ENCODE measurements at places on chromosomes 12 and 14. TPM values are rescaled to one million over a fixed set of nuclear protein-coding genes. Genes with fewer than 3 reads are reported as not detected.

DNA sequence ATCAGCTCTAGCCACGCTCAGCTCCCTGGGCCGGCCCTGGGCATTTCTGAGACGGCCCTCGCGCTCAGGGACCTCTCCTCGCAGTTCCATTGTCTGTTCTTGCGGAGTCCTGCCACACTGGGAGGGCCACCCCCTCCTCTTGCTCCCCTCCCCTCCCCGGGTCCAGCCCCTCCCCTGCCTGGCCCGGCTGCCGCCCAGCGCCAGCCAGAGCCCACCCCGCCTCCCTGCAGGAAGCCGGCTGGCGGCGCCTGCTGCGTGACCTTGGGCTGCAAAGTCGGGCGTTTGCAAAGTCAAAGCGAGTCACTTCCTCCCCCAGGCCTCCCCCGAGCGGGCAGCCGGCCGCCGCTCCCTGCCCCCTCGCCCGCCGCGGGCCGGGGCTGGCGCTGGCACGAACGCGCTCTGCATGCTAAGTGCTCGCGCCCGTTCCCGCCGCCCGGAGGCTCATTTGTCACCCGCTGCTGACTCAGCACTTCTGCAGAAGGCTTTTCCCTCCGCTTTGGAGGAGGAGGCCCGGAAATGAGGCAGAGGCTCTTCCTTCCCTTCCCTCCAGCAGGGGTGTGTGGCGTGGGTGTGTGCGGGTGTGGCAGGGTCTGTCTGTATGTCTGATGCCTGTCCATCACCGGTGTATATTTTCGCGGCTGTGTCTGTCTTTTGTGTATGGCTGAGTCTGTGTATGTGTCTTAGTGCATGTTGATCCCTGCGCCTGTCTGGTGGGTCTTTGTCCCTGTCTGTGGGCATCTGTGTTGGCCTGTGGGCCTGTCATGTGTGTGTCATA, 72.0 kb downstream of the IRF2BPL start:
- DNase-seq, result peak; percentile 93
- no peaks in the 10 kb centered on the region for H3K36me3 ChIP-seq
- H3K4me3 ChIP-seq, result peak overlapping the region; percentile 72
- no peaks in the 10 kb centered on the region for H3K27me3 ChIP-seq
- H3K27ac ChIP-seq, result peak overlapping the region; percentile 92
- H3K4me1 ChIP-seq, result peaks cover 83% of the 10 kb centered on the region

DNA sequence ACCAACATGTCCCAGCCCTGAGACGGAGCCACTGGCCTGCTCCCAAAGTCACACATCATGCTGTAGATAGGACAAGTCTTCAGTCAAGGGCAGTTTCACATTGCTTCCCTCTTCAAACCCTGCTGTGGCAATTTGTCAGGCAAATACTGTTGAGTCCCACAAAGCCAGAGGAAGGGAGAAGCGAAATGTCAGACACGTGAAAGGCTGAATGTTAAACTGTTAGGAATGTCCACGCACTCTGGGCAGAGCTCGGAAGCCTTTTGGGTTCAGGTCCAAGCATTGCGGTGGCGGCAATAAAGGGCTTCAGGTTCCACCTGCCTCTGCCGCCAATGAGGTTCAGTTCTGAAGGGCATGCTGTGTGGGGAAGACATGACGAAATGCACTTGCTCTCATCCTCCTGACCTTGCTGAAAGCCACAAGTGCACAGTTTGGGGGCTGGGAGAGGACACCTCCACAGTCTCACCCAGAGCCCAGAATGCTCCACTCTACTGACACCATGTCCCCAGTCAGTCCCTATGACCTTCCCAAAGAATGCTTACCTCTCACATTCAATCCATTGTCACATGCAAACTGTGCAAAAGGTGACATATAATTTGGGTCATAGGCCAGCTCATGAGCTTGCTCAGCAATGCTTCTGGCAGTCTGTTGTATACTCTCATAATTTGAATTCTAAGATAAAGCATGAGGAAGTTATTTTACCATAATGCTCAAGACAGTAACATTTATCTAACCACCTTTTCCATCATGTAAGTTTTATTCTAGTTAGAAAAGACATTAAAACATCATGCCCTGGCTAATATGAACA, 35.7 kb downstream of the RAD9B start:
- no peaks in the 10 kb centered on the region for H3K27me3 ChIP-seq
- H3K27ac ChIP-seq, result peak overlapping the region; percentile 43
- DNase-seq, result no peak
- peaks cover 55% of the 10 kb centered on the region for H3K36me3 ChIP-seq

DNA sequence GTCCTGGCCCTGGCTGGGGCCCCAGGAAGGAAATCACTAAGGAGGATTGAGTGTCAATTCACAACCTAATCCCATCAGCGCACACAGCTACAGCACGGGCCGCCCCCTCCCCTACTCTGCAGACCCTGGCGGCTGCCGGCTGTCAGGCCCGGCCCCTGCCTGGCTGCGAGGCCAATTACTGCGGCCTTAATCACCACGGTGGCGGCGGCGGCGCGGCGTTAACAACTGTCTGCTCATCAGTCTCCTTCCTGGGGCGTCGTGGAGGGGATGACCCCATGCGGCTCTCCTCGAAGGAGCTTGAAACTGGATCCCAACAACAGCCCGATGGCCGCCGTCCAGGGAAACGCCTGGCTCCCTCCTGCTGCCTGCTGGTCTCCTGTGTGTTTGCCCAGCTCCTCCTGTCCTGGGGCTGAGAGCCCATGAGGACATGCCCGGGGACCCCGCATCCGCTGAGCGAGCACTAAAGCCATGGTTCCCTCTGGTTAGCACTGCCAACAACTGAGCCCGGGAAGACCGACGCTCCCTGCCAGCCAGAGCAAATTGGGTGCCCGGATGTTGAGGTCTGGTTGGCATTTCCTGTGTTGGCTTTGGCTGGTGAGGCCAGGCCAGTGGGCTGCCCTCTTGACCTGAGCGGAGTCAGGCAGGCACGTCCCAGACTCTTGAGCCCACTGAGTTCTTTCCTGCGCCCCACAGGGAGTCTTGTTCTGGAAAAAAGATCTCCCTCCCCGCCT, 21.8 kb upstream of the EIF2B2 start:
- no peak for DNase-seq
- no peak overlapping the region for H3K27ac ChIP-seq
- no peaks in the 10 kb centered on the region for H3K4me1 ChIP-seq
- H3K36me3 ChIP-seq, result no peaks in the 10 kb centered on the region
- no peak overlapping the region for H3K4me3 ChIP-seq

Gene SPX
- total RNA-seq, result not detected

DNA sequence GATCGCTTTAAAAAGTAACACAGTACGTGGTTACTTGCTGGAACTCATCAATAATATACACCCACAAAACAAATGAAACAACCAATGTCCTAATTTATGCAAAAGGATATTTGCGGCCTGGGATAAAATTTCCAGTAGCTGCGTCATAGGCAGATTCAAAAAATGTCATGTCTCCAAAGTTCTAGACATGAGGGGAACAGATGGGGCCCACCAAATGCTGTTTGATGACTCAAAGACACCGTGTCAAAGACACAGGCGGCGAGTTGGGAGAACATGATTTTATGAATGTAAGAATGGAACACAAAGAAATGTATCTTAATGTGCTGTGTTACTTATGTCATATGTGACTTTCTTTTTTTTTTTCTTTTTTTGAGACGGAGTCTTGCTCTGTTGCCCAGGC, 34.3 kb upstream of the NCOR2 start:
- H3K4me3 ChIP-seq, result no peak overlapping the region
- peaks cover 15% of the 10 kb centered on the region for H3K27me3 ChIP-seq
- no peak for DNase-seq
- H3K36me3 ChIP-seq, result no peaks in the 10 kb centered on the region

- H3K27ac ChIP-seq, result no peak overlapping the region
- H3K36me3 ChIP-seq, result no peaks in the 10 kb centered on the region
- no peak for DNase-seq
- H3K27me3 ChIP-seq, result peaks cover 6% of the 10 kb centered on the region
- no peak overlapping the region for H3K4me3 ChIP-seq
Measured at GRCh38 chr12:16613199-16613598, 7.2 kb upstream of the LMO3 start.

Gene TAS2R30
- total RNA-seq, result 3.5 TPM

DNA sequence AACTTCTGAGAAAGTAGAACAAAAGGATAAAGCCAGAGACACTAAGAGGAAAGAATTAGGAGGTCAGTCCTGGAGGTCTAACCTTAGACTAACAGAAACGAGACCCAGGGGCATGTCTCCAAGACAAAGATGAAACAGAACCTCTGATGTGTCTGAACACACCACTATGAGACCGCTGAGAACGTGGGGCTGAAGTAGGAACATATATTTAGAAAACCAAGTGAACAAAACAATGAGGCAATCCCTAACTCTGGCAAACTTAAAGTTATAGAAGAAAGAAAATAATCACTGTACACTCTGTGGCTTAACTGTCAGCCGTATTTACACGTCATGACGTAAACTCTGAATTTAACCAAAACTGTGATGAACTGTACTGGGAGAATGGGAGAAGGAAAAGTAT, 17.9 kb downstream of the KCTD10 start:
- no peaks in the 10 kb centered on the region for H3K27me3 ChIP-seq
- no peak overlapping the region for H3K27ac ChIP-seq
- no peak for DNase-seq

- no peaks in the 10 kb centered on the region for H3K36me3 ChIP-seq
- no peak for DNase-seq
- H3K27ac ChIP-seq, result no peak overlapping the region
Measured at GRCh38 chr14:34733245-34733644, 18.9 kb upstream of the CFL2 start.

Gene UNC79
- not detected for total RNA-seq

GRCh38 chr12:83769151-83769550, 1082.4 kb downstream of the TMTC2 start:
- H3K4me1 ChIP-seq, result no peaks in the 10 kb centered on the region
- H3K27me3 ChIP-seq, result no peaks in the 10 kb centered on the region
- no peaks in the 10 kb centered on the region for H3K36me3 ChIP-seq
- no peak overlapping the region for H3K27ac ChIP-seq
- DNase-seq, result no peak
- no peak overlapping the region for H3K4me3 ChIP-seq

Gene DEPDC4
- total RNA-seq, result 1.6 TPM

DNA sequence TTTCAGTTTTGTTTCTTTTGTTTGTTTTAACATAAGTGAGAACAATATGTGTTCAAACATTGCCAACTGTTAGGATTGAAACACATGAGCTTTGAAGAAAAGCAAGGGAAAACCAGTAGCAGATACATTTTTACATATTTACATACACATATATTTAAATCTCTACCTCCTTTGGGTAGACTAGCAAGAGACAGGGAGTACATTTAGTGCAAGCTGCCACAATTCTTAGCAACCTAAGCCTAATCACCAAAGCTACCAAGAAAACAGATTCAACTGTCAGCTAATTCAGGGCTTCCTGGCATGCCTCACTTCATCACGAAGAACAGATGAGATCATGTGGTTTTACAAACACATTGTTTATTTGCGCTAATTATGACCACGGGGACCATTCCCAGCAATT, 143.1 kb downstream of the PRIMA1 start:
- no peak for DNase-seq
- H3K27ac ChIP-seq, result no peak overlapping the region
- H3K4me1 ChIP-seq, result no peaks in the 10 kb centered on the region
- no peaks in the 10 kb centered on the region for H3K36me3 ChIP-seq
